ENCODE measurements at places on chromosomes 7 and 10.

DNA sequence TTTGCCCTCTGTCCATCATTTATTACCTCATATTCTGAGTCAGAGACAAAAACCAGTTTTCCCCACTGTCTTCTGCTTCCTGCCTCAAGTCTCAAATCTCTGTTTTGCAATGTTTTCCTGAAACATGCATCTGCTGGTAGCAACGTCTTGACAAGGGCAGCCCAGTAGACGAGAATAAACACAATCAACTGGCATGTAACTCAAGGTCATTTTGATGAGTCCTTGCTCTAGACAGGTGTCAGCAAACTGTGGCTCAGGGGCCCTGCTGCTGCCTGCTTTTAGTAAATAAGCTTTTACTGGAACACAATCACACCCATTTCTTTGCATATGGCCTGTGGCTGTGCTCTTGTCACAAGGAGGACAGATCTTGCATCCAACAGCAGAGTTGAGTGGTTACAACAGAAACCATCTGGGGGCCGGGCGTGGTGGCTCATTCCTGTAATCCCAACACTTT is 59.8 kb downstream of the ITIH5 start:
- DNase-seq: no peak

GRCh38 chr7:82677493-82677892 is 233.9 kb upstream of the CACNA2D1 start:
- no peak for DNase-seq

- DNase-seq: no peak
Measured at GRCh38 chr10:89395141-89395540, 2.7 kb downstream of the IFIT1 start.

DNA sequence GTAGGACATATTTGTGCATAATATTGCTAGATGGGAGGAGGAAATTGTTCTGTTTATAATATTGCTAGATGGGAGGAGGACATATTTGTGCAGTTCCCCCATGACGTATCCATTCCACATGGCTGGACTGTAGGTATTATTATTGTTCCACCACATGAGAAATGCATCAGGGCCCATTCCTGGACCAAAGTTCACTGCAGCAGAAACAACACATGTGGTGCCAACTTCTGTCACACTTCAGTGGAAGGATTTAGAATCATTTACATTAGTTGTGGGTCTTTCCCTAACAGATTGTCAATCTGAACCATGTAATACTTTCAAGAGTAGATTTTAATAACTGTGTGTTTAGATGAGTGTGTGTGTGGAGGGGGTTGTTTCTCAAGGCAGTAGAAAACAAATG is 32.7 kb upstream of the MACC1 start:
- no peak for DNase-seq
